ENCODE measurements at places on chromosomes 2 and 18.

- no peak for DNase-seq
Observed at GRCh38 chr18:6569813-6570212, 155.1 kb upstream of the L3MBTL4 start.

- DNase-seq: no peak
Observed at GRCh38 chr2:50606145-50606544, 425.8 kb downstream of the NRXN1 start.

- no peak for DNase-seq
Observed at GRCh38 chr18:44135741-44136140, 544.9 kb upstream of the SETBP1 start.

- DNase-seq: no peak
Observed at GRCh38 chr2:57204364-57204763, 842.2 kb upstream of the VRK2 start.

GRCh38 chr2:53476834-53477233 lies 290.8 kb upstream of the CHAC2 start:
- no peak for DNase-seq

DNA sequence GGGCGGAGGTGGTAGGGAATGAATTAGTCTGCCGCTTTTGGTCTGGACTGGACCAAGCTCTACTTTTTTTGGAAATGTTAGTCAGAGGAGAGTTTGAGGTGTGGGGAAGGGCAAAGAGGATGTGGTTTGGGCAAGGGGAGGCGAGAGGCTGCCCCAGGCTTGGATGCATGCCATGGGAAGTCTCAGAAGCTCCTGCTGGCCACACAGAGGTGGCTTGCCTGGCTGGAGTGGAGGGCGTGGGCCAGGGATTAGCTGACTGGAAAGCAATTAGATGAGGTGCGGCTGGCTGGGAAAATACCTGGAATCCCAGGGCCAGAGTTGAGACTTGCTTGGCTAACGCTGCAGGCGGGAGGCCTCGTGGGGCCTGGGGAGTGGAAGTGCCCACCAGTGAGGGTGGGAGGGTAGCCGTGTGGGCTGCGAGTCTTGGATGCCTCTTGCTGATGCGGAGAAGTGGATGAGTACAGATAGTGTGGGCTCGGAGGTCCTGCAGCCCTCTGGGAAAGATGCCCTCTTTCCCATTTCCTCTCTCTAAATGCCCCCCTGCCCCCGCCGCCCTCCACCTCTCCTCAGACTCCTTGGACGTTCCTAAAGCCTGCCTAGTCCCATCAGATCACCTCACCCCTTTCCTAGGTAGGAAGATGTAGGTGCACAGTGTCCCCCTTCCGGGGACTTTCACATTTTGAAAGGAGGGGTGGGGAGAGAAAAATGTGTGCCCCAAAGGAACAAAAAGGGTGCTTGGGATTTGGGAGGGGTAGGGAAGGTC lies 117.6 kb downstream of the SMAD7 start:
- DNase-seq: peak; percentile 68

DNA sequence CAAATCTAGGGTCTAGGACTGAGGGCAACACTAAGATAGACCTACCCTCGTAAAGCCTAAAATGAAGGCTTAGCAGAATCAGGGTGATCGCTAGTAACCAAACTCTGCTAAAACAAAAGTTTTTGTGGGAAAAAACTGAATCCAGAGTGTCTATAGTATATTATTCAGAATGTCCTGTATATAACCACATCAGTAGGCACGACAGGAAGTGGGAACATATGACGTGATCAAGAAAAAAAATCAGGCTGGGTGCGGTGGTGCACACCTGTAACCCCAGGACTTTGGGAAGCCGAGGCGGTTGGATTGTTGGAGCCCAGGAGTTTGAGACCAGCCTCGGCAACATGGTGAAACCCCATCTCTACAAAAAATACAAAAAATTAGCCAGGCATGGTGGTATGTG lies 106.1 kb downstream of the UGGT1 start:
- DNase-seq: no peak

DNA sequence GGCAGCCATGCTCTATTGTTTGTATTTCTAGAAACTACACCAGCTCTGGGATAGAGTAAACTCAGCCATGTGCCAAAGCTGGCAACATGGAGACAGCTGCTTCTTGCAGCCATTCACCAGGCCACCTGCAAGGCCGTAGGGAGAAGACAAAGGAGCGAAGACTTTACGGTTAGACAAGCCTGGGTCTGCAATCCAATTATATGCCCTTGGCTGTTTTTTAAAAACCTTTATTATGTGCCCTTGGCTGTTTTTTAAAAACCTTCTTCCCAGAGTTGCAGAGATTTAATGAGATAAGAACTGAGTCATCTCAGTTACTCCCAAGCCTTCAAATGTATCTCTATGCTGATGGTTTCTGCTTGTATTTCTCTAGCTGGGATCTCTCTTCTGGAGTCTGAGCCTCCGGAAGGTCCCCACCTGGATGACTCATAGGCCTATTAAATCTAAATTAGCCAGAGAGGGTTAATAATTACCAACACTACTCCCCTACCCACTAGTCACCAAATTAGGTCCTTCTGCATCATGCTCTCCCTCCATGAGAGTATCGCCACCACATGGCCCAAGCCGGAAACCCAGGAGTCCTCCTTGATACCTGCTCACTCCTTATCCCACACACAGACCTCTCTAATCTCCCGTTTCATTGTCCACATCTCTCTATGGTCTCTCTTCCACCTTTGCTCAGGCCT lies 17.5 kb upstream of the DPP4 start:
- no peak for DNase-seq

- no peak for DNase-seq
Observed at GRCh38 chr2:144619760-144620159, 99.8 kb upstream of the ZEB2 start.

All from left forelimb (tissue), 1 donor.